Caki2 (cell line): ENCODE measurements at places on chromosomes 7 and 10. TPM values are rescaled to one million over a fixed set of nuclear protein-coding genes. Genes with fewer than 3 reads are reported as not detected.

DNA sequence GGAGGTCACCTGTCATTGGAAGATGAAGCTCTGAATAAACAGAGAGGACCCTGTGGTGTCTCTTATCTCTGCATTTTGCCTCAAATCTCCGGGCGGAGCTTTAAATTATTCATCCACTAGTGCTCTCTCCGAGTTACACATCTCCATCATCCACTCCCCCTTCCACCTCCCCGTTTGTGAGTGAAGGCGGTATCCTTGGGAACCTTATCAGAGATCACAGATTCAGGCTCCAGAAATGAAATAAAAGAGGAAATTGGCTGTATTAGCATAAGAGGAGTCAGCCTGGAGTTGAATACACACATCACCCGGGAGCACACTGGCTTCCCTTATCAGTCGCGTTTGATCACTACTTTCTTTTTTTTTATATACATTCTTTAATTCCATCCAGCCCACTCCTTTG, 1184.8 kb downstream of the GATA3 start:
- peak; percentile 87 for DNase-seq

- DNase-seq, result peak; percentile 81
These were observed 84.7 kb downstream of the SNX10 start for GRCh38 chr7:26376175-26376917.

GRCh38 chr10:13758312-13758711, 171.5 kb downstream of the PRPF18 start:
- peak; percentile 38 for DNase-seq

DNA sequence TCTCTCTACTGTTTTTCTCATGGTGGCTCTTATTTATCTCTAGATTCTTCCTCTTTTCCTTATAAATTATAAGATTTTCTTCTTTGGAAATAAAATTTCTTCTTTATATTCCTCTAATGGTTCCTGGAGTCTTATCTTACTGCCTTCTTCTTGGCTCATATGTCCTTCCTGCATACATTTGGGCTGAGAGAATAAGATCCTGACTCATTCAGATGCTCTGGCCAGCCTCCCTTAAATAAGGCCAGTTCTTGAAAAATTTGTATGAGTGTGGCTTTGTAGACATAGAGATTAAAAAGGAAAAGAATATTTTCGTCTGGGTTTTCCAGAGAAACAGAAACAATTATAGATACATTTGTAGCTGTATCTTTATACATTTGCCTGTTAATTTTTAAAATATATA, 411.3 kb downstream of the KIF20B start:
- no peak for DNase-seq

Gene AKR1B1
- 2,179 and 2,713 TPM in 2 replicates for total RNA-seq

DNA sequence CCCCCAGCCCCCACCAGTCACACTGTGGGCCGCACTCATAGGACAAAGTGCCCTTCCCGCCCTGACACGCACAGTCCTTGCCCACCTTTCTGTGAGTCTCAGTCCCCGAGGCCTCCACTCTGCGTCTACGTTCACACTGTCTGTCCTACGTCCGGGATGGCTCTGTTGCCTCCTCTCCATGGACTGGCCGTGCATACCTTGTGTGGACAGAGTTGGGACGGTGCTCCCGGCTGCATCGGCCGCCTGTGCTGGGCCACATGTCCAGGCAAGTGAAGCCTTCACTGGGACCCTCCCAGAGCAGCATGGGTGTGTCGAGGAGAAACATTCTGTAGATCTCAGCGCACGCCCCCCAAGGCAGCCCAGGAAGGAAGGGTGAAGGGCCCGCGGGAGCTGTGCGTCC, 239.0 kb downstream of the MGMT start:
- no peak for DNase-seq

Gene NUPR2
- total RNA-seq, result not detected in 2 replicates

Gene ABCC2
- total RNA-seq, result 64.4 and 68.4 TPM in 2 replicates

GRCh38 chr10:18079665-18080295, 60.4 kb upstream of the CACNB2 start:
- DNase-seq, result no peak

GRCh38 chr10:84824525-84824924, 496.1 kb downstream of the CCSER2 start:
- DNase-seq, result no peak
